Kidney (tissue), 22 donors: ENCODE measurements at places on chromosomes 4 and X. TPM values are rescaled to one million over a fixed set of nuclear protein-coding genes. Genes with fewer than 3 reads are reported as not detected.
A peak's percentile ranks its signal among the peaks of the same experiment; 100 is the strongest.

- peak; percentile 69 for DNase-seq
- no peaks in the 10 kb centered on the region for H3K36me3 ChIP-seq
- peak within 1 kb of the TSS; percentile 41 for H3K4me3 ChIP-seq
- peak within 1 kb of the TSS; percentile 23 for H3K27ac ChIP-seq
- H3K4me1 ChIP-seq = no peaks in the 10 kb centered on the region
These were observed at the start of gene CCDC160 for GRCh38 chrX:134236626-134237614. Gene CCDC160, plus strand, starts transcription at chrX:134237182. Its CDS starts 7,619 bp downstream, at chrX:134244801.

- H3K4me3 ChIP-seq = no peak overlapping the region
- H3K36me3 ChIP-seq = no peaks in the 10 kb centered on the region
These were observed 148.9 kb upstream of the JADE1 start for GRCh38 chr4:128660361-128661215.

DNA sequence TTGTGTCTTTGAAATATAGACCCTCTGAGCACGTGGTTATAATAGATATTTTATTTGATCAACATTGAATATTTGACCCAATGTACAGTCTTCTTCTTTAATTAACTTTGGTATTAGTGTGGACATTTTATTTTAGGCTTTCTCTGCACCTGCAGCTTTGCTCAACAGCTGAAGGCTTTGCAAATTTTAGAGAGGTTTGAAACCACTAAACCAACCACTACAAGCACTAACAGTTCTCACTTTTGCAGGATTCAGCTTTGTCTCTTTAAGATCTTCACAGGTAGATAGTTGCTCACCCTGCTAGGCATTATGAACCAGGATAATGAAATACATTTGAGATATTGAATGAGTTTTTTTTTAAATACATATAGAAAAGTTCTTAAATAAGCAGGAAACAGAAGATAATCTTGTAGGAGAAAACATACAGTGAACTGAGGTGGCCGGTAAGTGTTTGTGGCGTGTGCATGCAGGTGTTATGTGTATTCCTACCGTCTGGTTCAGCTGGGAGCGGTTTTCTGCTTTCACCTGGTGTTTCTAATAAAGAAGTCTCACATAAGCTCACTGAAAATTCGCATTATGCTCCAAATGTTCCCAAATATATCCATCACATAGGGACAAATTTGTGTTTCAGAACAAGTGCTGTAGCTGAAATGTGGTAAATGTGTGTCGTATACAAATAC is 1508.3 kb upstream of the TENM3 start:
- no peak for DNase-seq
- no peak overlapping the region for H3K4me3 ChIP-seq
- H3K4me1 ChIP-seq = no peaks in the 10 kb centered on the region
- H3K27me3 ChIP-seq = no peaks in the 10 kb centered on the region
- no peak overlapping the region for H3K27ac ChIP-seq
- no peaks in the 10 kb centered on the region for H3K36me3 ChIP-seq

GRCh38 chr4:115674485-115674884 is 561.1 kb upstream of the NDST4 start:
- no peaks in the 10 kb centered on the region for H3K36me3 ChIP-seq
- no peak overlapping the region for H3K27ac ChIP-seq
- no peak for DNase-seq
- H3K4me3 ChIP-seq = no peak overlapping the region

The SPANXN3 gene
- total RNA-seq = not detected

DNA sequence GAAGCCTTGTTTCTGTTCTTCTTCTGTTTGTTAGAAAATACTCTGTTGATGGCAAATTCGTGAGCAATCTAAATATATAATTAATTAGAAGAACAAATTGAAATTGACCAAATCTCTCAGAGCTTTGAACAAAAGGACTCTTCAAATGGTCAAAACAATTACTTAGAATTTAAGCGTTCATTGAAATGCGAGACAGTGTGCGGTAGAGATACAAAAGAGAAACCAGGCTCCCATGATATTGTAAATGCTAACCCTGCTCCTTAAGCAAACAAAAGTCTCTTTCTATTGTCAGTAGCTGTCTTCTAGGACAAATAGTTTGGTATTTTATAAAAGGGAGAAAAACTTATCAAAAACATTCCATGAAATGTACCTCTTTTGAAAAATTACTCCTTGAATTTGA is 453.4 kb upstream of the MAGEB2 start:
- H3K27me3 ChIP-seq = no peaks in the 10 kb centered on the region
- H3K4me1 ChIP-seq = no peaks in the 10 kb centered on the region
- H3K4me3 ChIP-seq = no peak overlapping the region
- DNase-seq = no peak
- no peaks in the 10 kb centered on the region for H3K36me3 ChIP-seq

The PDGFRA gene
- total RNA-seq = 71.0 TPM
